ENCODE measurements at places on chromosomes 5 and 9. TPM values are rescaled to one million over a fixed set of nuclear protein-coding genes. Genes with fewer than 3 reads are reported as not detected.

The OR5C1 gene
- not detected for total RNA-seq

The CENPK gene
- 26.6 TPM for total RNA-seq

The KIF4B gene
- total RNA-seq, result 0.17 TPM

The FOXB2 gene
- not detected for total RNA-seq

The GABRB2 gene
- not detected for total RNA-seq

The CDX1 gene
- not detected for total RNA-seq

The FAT2 gene
- total RNA-seq, result under 0.01 TPM

The PTGER4 gene
- total RNA-seq, result 23.5 TPM

The QRFP gene
- not detected for total RNA-seq
